Myocyte (in vitro differentiated cells): ENCODE measurements at places on chromosomes 6 and 20. TPM values are rescaled to one million over a fixed set of nuclear protein-coding genes. Genes with fewer than 3 reads are reported as not detected.
A peak's percentile ranks its signal among the peaks of the same experiment; 100 is the strongest.

DNA sequence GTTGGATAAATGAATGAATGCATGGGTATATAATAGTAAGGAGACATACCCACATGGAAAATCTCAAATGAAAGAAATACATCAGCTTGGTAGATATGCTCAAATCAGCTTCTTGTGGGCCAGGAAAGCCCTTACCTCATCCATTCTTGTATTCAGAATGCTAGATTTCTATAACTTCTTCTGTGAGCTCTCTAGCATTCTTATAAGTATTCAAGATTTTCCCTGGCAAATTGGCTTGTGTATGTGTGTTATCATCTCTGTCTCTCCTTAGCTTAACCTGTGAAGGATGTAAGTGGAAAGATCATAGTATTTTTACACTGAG is 100.8 kb downstream of the OR2B2 start:
- DNase-seq: no peak

GRCh38 chr20:31543966-31544598 is 29.8 kb downstream of the HM13 start:
- DNase-seq: peak; percentile 75

GRCh38 chr6:113065611-113066010 is 718.5 kb downstream of the RFPL4B start:
- DNase-seq: peak; percentile 65

GRCh38 chr6:21073318-21073839 is 520.2 kb upstream of the SOX4 start:
- DNase-seq: no peak

DNA sequence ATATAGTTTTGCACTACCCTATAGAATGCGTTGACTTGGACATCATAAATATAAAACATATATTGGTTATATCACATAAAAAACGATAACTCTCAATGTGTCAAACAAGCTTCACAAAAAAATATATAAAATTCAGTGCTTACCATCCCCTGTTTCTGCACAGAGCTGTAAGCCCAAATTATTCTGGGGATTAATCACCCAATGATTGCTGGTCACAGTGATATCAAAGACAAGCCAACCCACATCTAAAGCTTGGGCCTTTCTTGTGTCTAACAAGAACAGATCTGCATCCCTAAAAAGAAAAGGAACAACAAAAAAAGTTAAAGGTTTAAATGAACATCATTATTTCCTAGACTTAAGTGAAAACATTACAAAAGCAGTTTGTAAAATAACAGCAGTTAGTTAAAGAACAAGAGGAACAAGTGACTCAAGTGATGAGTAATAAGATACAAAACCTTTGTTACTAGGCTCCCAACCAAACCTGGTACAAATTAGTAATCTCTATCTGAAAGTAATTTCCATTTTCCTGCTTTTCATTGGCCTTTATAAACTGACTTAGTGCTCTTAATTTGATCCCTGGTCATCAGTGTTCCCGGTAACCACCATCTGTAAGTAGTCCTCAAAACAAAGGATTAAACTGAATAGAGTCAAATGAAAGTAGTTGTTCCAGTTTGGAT is 81.1 kb downstream of the BMP5 start:
- DNase-seq: peak; percentile 7

GRCh38 chr6:93177918-93178317 is 241.4 kb downstream of the EPHA7 start:
- no peak for DNase-seq

UNC5CL gene
- total RNA-seq: 2.3 and 2.7 TPM in 2 replicates

DNA sequence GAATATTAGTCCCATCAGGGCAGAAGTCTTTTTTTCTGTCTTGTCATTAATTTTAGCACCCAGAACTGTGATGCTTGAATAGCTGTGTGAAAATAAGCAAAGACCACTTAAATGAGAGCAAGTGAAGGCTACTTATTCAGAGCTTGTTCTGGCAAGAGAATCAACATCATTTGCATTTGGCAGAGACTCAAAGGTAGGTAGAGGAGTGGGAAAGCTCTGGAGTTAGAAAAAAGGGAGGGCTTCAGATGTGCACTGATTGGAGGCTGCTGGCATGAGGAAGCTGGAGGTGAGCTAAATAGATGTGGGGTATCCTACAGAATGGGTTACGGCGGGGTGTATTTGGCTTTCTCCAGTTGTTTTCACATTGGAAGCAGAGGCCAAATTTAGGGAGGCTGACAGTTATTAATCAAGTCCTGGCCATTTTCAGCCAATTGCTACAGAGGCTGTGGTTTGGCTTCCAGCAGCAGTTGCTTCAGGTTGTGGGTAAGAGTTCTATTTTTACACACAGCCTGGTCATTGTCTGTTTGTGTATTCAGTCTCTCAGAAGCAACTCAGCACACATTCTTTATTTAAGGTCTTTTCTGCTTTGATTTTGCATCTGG is 254.3 kb downstream of the BTBD3 start:
- peak; percentile 53 for DNase-seq

- no peak for DNase-seq
Measured at GRCh38 chr20:43653966-43654365, 12.9 kb upstream of the MYBL2 start.

OPRL1 gene
- total RNA-seq: 1.0 and 1.1 TPM in 2 replicates

DNA sequence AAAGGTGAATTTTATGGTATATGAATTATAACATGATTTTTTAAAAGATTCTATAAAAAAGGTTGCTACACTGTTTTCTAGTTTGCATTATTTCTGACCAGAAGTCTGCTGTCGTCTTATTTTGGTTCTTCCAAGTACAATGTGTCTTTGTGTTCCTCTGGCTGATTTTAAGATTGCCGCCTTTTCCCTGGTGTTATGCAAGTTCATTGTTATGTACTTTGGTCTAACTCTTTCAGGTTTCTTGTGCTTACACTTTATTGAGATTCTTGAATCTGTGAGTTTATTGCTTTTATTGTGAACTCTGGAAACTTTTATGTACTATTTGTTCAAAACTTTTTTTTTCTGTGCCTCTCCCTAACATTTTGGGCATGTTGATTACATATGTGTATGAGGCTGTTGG is 109.8 kb downstream of the RFX6 start:
- no peak for DNase-seq

- DNase-seq: no peak
Measured at GRCh38 chr6:147281895-147282565, 77.8 kb downstream of the STXBP5 start.

CDH4 gene
- total RNA-seq: 0.31 and 0.45 TPM in 2 replicates

GRCh38 chr20:46523696-46524328 is 10.5 kb upstream of the ZNF334 start:
- DNase-seq: peak; percentile 49

- DNase-seq: peak; percentile 38
Measured at GRCh38 chr6:133205304-133205703, 35.9 kb upstream of the EYA4 start.

HCRTR2 gene
- total RNA-seq: not detected in 2 replicates

- no peak for DNase-seq
Measured at GRCh38 chr6:41404182-41404845, 68.9 kb downstream of the NCR2 start.

DNA sequence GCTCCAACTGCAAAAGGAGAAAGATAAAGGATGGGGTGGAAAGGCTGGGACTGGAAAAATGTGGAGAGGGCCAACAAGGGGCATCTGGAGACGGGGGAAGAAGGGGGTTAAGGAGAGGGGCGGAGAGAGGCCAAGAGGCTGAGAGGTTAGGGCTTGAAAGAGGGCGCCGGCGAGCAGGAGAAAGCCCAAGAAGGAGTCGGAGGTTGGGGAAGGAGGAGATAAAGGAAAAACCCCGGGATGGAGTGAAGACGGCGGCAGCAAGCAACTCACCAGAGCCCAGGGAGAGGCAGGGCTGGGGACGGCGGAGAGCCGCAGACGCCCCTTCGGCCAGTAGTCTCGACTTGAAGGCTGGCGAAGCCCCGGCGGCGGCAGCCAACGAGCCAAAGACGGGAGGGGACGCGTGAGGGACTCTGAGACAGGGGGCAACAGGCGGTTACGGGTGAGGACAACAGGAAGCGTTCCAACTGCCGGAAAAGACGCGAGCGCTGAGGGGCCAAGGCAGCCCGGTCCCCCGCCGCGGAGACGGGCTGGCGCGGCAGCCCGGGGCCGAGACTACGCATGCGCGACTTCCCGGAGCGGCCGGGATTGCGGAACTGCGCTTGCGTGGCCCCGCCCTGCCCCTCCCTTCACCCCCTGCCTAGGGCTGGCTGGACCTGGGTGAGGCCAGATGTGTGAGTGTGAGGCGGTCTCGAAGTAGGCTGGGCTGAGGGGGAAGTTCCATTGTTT is at the start of gene STK38:
Gene STK38 (minus strand): TSS at position 560 of the 726 bp plus-strand sequence. CDS start 7,277 bp downstream, outside the sequence.
- peak; percentile 83 for DNase-seq

DNA sequence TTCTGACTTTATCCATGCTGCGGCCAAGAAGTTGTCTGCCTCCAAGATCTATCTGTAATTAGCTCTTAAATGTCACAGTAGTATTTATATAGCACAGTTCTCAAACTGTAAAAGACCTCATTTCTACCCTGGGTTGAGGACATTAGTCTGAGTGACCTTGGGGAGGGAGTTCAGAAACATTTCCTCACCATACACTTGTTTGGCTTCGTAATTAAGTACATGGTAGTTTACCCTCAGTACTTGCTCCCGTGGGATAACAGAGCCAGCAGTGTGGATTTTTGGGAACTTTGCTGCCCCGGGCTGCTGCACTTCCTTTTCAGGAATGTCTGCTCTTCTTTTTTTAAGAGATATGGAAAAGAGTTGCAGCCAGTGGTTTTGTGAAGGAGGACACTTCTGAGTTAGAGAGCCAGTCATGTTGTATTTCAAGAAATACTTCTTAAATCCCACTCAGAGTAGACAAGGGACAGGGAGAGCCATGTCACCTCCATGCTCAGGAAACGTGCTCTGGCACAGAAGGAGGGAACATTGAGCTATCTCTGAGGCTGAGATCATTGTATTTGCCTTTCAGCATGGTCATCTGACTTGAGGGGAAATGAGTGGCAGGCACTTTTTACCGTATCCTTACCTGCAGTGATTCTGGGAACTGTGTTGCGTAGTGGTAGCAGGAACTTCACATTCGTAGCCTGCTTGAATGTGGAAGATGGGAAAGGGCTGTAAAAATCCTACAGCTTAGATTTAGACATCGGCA is 33.6 kb downstream of the RPRD1B start:
- DNase-seq: no peak

ENPP4 gene
- total RNA-seq: 7.3 and 7.5 TPM in 2 replicates

AGER gene
- 0.86 and 0.88 TPM in 2 replicates for total RNA-seq

GRCh38 chr6:148343047-148343782 is 577 bp downstream of the SASH1 start:
- no peak for DNase-seq

DNA sequence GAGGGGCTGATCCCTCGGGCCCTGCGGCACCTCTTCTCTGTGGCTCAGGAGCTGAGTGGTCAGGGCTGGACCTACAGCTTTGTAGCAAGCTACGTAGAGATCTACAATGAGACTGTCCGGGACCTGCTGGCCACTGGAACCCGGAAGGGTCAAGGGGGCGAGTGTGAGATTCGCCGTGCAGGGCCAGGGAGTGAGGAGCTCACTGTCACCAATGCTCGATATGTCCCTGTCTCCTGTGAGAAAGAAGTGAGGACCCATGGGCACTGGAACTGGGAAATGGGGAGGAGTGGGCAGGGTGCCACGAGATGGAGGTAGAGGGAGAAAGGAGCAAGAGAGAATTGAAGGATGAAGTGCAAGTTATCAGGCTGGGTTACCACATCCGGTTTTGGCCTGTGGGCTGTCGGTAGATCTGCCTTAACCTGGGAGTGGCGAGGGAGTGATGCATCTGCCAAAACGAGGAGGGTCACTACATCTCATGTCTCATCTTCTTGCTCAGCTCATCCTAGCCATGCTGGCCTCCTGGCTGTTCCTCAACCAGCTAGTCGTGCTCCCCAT is 5.4 kb upstream of the PHF1 start:
- no peak for DNase-seq

DNA sequence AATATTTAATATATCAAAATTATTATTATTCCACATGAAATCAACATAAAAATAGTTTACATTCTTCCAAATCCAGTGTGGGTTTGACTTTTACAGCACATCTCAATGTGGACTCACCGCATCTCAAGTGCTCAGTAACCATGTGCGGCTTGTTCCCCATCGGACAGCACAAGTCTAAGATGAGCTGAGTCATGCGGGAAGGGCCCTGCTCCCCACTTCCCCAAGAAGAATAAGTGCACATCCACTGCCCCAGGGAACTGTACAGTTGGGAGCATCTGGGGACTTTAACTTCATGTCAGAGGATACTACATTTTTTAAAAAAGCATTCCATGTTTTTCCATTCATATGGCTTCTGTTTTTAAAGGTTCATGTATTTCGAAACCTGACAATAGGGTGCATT is 325.6 kb downstream of the BTBD3 start:
- no peak for DNase-seq

- DNase-seq: no peak
Measured at GRCh38 chr20:48294942-48295341, 509.7 kb upstream of the SULF2 start.

MUC22 gene
- not detected in 2 replicates for total RNA-seq

- no peak for DNase-seq
Measured at GRCh38 chr20:4711511-4711910, 10.2 kb upstream of the PRND start.

DNA sequence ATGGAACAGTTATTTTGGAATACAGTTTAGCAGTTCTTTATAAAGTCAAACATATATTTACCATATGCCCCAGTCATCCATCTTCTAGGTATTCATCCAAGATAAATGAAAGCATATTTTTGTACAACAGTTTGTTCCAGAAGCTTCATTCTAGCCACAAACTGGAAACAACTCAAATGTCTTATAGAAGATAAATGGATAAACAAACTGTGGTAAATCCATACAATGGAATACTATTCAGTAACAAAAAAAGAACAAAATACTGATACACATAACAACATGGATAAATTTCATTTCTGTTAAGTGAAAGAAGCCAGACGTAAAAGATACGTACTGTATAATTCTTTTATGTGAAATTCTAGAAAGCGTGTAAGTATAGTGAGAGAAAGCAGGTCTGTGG is 167.0 kb upstream of the AHI1 start:
- DNase-seq: no peak

DNA sequence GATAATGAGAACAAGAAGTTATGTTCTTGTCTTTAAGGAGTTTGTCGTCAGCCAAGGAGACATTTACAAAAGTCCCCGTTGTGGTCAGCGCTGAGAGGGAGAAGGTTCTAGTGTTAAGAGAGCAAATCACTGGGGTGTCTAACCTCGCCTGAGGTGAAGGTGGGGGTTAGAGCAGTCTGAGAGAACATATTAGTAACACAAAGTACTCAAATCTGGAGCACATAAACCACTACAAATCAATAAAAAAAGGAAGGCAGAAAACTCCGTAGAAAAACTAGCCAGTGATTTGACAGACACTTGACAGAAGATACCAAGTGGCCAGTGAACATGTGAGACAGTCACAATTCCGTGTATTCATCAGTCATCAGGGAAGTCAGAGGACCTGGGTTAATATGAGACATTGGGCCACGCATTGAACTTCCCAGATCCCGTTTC is 45.4 kb downstream of the CDS2 start:
- peak; percentile 56 for DNase-seq

FAM135A gene
- total RNA-seq: 12.2 and 14.6 TPM in 2 replicates

PSORS1C1 gene
- 0.21 and 0.29 TPM in 2 replicates for total RNA-seq

DNA sequence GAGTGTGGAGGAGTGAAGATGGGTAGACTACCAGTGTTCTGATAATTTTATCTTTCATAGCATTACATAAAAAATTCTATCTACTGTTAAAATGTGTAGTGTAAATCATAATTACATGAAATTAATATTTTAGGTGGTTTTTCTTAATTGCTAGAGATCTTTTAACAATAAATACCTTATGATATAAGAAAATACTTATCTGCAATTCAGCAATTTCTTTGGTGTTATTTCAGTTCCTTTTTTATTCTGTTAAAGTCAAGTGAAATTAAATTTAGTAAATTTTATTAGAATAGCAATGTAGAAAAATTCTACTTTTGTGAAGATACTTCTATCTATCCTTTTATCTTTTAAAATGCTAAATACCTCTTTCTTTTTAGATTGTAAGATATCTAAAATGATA is 104.3 kb downstream of the IMPG1 start:
- DNase-seq: no peak

- peak; percentile 63 for DNase-seq
Measured at GRCh38 chr6:5190507-5190906, 70.2 kb downstream of the LYRM4 start.
